ENCODE measurements at places on chromosomes 12 and 14.

DNA sequence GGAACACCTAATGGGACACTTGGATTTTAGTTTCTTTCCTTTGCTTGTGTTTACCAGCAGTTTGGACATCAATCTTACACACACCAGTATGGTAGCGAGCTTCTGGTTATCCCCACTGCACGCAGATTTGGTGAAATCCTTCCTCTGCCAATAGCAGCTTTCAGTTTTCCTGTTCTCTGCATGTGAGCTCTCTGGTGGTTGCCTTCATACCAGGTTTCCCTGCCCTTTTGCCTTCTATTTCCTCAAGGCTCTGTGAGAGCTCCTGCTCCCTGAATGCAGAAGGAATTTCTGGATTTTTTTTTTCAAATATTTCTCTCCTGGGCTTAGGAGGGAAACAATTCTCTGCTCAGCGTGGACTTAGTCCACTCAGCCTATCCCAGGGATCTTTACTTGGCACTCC lies 93.0 kb upstream of the CCDC91 start:
- DNase-seq = no peak

GRCh38 chr12:57623385-57623784 lies 9.6 kb downstream of the B4GALNT1 start:
- no peak for DNase-seq

GRCh38 chr14:95946867-95947266 lies 70.2 kb downstream of the TUNAR start:
- DNase-seq = no peak

GRCh38 chr12:47835831-47836155 lies 16.1 kb upstream of the HDAC7 start:
- no peak for DNase-seq

- no peak for DNase-seq
These were observed 22.7 kb upstream of the EID3 start for GRCh38 chr12:104280717-104281458.

DNA sequence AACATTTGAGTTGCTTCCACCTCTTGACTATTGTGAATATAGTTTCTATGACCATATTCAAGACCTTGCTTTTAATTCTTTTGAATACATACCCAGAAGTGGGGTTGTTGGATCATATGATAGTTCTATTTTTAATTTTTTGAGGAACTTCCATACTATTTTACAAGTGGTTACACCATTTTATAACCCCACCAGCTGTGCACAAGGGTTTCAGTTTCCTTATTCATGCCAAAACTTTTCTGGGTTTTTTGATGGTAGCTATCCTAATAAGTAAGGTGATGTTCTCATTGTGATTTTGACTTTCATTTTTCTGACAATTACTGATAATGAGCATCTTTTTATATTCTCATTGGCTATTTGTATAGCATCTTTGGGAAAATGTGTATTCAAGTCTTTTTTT lies 109.4 kb upstream of the GARIN2 start:
- DNase-seq = no peak

DNA sequence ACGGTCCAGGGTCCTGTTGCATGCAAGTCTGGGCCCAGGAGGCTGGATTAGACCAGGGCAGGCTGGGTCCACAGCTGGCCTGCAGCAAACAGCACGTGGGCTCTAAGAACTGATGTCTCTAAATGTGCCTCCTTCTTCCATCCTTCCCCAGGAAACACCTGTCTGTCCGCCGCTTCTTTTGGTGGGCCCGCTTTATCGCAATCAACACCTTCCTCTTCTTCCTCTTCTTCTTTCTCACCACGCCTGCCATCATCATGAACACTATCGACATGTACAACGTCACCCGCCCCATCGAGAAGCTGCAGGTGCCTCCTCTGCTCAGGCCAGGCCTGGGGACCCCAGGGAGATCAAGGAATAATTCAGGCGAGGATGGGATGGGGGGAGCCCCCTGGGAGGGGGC lies 28.3 kb downstream of the NGB start:
- no peak for DNase-seq

DNA sequence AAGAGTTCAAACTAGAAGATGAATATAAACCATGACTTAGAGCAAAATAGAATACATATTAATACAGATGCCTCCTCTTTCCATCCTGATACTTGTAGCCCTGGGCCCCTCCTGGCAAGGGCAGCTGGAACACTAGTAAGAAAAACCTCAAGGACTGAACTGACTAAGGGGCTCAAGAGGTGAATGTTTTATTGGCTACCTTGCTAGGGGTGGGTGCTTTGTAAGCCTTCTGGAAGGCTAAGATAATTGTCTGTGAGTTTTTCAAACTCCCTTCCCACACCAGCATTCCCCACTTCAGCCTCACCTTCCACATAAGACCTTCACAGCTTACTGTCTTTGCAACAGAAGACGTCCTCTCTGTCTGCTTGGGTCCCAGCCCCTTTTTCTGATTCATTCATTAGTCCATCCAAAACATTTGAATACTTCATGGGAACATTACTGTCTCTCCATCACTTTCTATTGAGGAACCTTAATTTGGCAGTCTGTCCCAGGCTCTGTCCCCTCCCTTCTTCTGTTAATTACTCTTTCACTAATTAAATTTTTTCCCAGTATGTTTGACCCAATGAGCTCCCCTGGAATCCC lies 1.1 kb upstream of the MARCHF9 start:
- no peak for DNase-seq

GRCh38 chr12:74903522-74903921 lies 306.1 kb downstream of the KCNC2 start:
- DNase-seq = peak; percentile 36

DNA sequence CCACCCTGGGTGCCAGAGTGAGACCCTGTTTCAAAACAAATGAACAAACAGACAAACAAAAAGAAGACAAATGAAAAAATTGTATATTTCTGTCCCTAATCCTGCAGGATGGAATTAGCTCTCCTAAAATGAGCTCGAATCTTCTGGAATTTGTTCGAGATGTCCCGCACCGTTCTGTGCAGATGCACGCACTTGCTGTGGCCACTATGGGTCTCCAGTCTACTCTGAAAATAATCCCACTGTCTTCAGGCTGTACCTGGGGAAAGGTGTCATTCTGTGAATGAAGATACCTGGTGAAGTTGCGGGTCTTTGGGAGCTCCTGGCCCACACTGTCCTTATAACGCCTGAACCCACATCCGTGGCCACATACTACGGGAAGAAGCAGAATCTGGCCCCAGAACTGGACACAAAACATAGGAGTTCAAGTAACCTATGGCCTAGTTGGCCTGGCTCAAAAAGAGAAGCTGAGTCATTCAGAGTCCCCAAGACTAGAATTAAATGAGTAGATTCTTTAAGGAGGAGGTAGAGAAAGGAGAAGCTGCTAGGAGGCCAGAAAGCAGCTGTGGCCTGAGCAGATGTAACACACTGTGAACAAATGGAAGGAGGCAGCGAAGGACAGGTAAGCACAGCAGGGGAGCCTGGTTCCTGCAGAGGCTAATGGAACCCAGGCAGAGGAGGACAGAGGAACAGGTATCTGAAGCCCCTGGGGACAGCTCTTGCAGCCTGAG lies 108.6 kb downstream of the FOXN3 start:
- no peak for DNase-seq

DNA sequence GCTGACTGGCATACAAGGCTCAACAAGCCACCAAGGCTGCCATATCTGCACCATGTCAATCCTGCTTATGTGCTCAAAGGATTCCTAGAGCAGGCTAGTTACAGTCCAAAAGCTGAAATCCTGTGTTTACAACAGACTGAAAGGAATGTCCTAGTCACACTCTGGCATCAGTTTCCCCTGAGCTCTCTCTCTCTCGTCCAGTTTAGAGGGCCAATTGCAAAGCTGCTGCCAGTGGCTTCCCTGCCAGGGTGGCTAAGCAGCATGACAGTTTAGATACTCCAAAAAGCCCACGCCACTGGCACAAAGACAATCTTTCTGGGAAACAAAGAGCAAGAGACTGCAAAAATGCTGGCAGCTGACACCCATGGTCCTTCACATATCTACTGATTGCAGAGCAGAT lies 392.1 kb downstream of the RPS29 start:
- no peak for DNase-seq

DNA sequence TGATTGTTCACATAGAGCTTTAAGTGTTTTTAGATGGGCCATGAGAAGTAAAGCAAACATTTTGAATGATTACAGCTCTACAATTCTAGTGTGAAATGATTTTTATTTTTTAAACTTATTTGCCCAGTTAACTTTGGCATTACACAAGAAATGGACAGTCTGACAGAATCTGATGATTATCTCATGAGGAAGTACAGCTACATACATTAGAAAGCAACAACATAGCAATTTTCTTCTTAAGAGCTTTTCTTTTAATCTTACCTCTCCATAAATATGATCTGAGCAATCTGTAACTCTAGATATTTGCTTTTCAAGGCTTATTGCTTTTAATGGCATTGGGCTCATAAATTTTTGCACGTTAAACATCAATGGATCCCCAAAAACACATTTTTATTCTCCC lies 26.5 kb upstream of the PPP1R12A start:
- no peak for DNase-seq

DNA sequence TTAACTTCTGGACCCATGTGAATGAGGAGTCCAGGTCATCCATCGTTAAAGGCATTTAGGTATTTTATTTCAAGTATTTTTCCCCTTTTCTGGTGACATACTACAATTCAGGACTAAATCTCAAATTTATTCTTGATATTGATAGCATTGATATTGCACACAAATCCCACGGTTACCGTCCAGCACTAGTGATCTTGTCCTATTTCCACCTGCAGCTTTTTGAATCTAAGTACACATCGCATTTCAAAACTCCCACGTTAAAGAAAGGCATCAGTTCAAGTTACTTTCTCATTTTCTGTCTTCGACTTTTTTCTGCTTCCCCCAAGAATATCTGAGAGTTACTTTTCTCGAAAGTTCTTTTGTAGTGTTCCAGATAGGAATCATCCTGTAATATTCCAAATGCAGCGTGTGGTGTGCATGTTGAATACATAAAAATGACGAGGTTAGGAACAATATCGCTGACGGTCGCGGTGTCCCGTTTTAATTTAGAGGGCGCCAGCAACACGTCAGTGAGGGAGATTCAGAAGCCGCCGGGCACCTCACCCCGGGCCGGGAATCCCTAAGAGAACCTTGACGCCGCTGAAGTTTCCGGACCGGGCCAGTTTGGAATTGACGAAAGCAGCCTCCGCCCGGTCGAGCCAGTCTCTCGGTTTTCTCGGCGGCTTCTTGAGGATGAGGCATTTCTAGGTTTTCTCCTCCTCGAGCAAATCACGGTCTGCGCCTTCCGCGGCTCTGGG lies 569 bp upstream of the RGS6 start:
- no peak for DNase-seq

- DNase-seq = no peak
These were observed 87.5 kb downstream of the SCARB1 start for GRCh38 chr12:124776125-124776513.

DNA sequence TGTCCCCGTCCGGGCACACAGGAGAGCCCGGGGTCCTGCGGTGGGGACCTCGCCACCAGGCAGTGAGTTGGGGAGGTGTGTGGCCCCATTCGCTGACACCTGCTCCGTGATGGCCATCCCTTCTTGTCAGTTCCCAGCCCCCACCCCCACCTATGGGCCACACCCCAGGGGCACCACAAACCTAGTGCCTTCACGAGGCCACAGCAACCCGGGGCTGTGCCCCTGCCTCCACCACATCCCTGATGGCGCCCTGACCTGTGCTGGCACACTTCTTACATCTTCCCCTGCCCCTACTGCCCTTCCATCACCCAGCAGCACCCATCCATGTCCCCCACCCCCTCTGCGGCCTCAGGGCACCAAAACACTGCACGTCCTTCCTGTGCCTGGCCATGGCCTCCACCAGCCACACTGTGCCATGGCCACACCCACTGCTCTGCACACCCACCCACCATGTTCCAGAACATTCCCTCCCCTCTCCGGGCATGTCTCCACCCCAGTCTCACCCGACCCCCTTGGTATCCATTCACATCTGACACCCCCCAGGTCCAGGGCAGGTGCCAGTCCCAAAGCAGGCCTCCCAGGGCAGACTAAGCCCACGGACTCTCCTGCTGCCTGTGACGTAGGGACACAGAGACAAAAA lies 24.4 kb downstream of the JAG2 start:
- no peak for DNase-seq

- no peak for DNase-seq
These were observed 92.8 kb downstream of the DNAH10 start for GRCh38 chr12:123854918-123855317.

DNA sequence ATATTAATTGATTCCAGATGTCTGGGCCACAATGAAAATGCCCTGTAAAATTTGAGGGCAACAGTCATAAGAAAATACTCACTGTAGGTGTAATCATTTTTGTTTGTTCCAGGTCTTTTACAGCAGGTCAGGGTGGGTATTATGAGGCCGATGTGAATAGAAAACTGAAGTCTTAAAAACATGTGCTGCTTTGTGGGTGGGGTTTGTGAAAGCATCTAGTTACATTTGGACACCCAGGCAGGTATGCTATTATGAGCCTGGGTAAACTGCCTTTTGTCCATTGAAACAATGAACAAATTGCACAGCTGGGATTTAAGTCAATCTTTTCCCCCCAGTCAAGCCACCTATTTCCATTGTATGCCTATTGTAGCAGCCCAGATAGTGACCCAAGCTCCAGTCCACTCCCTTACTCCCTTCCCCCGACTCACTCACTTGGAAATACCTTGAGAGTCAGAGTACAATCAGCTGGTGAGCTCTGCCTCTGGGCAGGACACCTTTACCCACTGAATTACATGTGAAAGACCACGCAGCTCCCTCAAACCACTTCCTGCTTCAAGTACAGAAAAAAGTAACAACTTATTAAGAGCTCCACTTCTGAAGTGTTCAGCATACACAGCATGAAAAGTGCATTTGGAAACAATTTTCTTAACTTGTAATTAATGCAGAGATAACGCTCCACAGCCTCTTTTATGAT lies 1.8 kb downstream of the IGF1 start:
- peak; percentile 17 for DNase-seq

DNA sequence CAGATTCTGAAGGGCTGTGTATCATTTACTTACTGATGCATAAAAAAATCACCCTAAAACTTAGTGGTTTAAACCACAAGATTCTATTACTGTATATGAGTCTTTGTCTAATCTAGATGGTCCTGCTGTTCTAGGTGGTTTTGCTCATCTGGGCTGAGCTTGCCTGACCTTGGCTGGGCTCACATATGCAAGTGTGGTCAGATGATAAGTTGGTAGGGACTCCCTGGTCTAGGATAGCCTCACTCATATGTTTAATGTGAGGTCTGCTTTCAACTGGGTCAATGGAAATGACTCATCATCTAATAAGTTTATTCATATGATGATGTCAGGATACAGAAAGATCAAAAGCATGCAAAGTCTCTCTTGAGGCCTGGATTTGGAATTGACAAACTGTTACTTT lies 887.8 kb downstream of the TRHDE start:
- no peak for DNase-seq

- DNase-seq = no peak
These were observed 10.8 kb downstream of the ISCA2 start for GRCh38 chr14:74504412-74504811.

- DNase-seq = no peak
These were observed 49.7 kb downstream of the TRMT5 start for GRCh38 chr14:60931218-60931617.
